Esophagus mucosa (tissue), 1 donor: ENCODE measurements at places on chromosomes 2 and 18. TPM values are rescaled to one million over a fixed set of nuclear protein-coding genes. Genes with fewer than 3 reads are reported as not detected.

The ABCG5 gene
- not detected for total RNA-seq

The GMPPA gene
- total RNA-seq, result 19.9 TPM

The CLEC4F gene
- total RNA-seq, result not detected

The HADHA gene
- total RNA-seq, result 109 TPM

The SPP2 gene
- not detected for total RNA-seq

The B3GNT7 gene
- total RNA-seq, result 5.5 TPM

The L3MBTL4 gene
- total RNA-seq, result 4.8 TPM

The ZC3H6 gene
- total RNA-seq, result 4.9 TPM

The ZCCHC2 gene
- total RNA-seq, result 7.3 TPM

The MRO gene
- total RNA-seq, result not detected
